Umbilical cord (tissue), 2 donors: ENCODE measurements at places on chromosomes 1 and 21. TPM values are rescaled to one million over a fixed set of nuclear protein-coding genes. Genes with fewer than 3 reads are reported as not detected.

TEDDM1 gene
- 4.6 TPM for total RNA-seq

PLA2G2C gene
- total RNA-seq, result 0.48 TPM

ZBTB8B gene
- 2.6 TPM for total RNA-seq

TAS1R1 gene
- not detected for total RNA-seq

ZNF683 gene
- 1.4 TPM for total RNA-seq

TARS2 gene
- total RNA-seq, result 17.8 TPM

GRCh38 chr1:185441605-185442004 is 124.6 kb upstream of the IVNS1ABP start:
- peak; percentile 68 for DNase-seq

DNA sequence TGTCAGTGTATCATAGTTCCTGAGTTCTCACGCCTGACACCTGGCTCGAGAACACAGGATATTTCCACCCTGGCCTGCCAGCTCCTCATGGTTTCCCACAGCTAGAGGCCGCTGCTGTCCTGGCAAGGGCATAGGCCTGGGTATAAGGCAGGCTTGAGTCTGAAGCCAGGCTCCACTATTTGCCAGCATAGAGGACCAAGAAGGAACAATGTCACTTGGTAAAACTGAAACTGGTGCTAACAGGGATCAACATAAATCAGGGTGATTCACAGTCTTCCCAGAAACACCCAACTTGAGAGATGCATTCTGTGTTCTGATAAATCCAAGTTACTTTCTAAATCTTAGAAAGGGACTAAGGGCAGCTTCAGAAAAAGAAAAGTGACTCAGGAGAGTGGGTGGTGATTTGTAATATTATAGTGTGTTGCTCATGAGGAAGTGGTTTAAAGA is 6.9 kb upstream of the S100A2 start:
- DNase-seq, result peak; percentile 84

- DNase-seq, result no peak
These were observed 65.3 kb downstream of the FASLG start for GRCh38 chr1:172724232-172724631.

- no peak for DNase-seq
These were observed 52.3 kb upstream of the DUSP10 start for GRCh38 chr1:221794079-221794670.

DNA sequence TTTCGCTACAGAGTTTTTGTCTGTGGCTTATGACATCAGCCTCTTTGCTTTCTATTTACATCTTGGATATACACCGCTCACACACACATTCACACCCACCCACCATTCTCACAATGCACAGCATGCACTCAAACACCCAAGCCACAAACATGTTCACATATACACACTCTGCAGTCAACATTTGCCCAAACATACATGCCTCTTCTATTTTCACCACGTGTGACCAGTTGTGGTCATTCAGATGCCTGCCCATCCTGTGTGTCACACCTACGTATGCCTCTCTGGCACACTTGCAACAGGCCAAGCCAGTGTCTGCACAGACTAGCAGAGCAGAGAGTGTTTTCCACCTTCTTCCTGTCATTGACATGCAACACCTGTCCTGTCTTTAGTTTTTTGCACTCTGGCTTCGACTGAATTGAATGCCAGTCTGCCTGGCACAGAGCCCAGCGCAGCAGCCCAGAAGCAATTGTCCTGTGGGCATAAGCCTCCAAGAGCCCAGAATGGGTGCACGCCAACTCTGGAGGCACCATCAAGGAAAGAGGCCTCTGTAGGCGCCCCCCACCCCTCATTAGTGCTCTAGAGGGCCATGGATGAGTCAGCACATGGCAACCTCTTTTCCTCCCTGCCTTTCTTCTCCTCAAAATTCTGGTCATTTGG is 37.7 kb upstream of the LRRN2 start:
- DNase-seq, result no peak

GRCh38 chr1:248818505-248819374 is 7.0 kb downstream of the SH3BP5L start:
- DNase-seq, result no peak

DNA sequence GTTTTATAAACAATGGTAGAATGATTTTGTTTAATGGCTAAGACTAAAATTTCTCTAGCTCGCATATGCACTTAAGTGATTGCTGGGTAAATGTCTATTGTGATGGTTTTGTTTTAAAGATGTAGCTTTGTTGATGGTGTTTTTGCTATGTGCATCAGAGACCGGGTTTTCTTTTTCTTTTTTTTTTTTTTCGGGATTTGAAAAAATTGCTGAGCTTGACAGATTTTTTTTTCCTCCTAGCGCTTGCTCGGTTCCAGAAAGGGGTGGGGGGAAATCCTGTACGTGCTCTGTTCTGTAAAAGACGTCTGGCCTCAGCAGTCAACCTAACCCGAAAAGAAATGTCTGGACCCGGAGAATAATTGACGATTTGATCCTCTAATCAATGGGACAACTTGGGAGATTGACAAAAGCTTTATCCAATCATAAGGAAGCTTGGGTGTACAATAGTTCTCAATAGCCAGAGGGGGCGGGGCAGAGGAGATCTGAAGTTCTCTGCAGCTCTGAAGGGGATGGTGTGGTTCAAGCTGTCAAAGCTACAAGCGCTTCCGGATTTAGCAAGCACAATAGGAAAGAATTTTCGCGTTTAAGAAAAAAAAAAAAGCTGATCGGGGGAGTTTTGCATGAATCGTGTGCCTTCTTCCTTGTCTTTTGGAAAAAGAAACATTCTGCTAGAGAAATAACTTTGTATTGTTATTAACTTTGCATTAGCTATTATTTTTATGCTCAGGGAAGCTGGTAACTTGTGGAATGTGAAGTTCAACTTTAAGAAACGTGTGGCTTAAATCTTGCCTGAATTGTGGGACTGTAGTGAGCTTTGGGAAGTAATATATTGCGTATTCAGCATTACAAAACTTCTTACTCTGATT is 4.5 kb upstream of the NFIA start:
- DNase-seq, result peak; percentile 100

DNA sequence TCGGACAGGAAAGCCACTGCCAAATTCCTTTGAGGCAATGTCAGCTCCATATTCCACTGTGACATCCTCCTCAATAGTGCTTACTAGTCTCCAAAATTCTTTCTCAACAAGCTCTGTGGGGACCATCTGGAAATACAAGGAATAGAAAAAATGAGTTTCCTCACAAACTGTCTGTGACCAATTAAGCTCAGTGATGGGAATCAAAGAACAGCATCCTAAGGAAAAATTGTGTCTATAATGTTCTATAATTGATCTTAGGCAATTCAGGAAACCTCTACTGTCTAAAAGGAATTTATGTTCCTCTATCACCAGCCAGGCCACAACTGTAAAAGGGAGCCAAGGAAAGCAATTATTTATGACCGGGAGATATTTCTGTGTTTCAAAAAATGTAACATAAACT is 46.1 kb upstream of the SYT2 start:
- DNase-seq, result no peak

- no peak for DNase-seq
These were observed 490 bp upstream of the FAM110D start for GRCh38 chr1:26158271-26158907.

DNA sequence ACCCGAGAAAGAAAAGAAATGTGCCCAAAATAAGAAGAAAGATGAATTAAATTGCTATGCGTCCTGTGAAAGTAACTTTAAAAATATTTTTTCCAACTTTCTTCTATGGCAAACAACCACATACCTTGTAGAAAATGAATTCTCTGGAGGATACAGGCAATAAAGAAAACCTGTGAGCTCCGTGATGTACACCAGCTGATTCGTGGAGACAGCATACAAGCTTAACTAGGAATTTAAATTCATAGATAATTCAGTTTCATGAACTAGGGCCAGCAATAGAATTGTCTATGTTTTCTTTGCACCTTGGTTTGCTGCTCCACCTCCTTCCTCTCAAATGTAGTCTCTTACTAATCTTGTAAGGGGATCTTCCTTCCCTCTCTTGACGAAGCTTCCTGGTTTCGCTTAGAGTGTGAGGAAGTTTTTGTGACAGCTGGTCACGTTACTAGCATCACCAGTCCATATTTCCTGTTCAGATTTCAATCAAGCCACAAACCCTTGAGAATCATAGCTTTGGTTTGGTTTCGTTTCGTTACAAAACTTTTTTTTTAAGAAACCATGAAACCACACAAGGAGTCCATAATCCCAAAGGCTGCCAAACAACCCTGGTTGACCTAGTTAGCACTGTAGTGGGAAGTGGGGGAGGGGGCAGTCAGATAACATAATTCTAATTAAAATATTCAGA is 35.8 kb downstream of the GREM2 start:
- DNase-seq, result no peak

DNA sequence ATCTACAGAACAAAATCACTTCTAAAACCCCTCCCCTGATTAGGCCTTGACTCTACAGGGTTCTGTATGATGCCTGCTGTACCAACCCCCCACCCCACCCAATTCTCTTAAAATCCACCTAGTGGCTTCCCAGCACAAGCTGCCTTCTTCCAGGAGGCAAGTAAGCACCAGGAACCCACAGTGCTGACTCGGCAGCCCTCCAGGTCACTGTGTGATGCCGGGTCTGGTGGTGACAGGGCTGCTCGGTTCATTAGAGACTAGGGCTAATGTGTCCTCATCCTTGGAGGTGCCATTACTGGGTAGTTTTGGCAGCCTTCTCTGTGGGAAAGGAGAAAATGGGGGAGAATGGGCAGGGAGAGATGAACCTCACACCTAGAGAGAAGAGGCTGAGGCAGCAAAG is 363.5 kb downstream of the PTPRU start:
- no peak for DNase-seq

GRCh38 chr1:35173491-35173890 is 19.5 kb downstream of the SFPQ start:
- no peak for DNase-seq

- peak; percentile 11 for DNase-seq
These were observed 69.0 kb downstream of the KCND3 start for GRCh38 chr1:111920221-111921024.

GRCh38 chr1:109927911-109928321 is 17.3 kb downstream of the CSF1 start:
- DNase-seq, result peak; percentile 69

- DNase-seq, result no peak
These were observed 83.4 kb downstream of the LRRN2 start for GRCh38 chr1:204602111-204602579.

DNA sequence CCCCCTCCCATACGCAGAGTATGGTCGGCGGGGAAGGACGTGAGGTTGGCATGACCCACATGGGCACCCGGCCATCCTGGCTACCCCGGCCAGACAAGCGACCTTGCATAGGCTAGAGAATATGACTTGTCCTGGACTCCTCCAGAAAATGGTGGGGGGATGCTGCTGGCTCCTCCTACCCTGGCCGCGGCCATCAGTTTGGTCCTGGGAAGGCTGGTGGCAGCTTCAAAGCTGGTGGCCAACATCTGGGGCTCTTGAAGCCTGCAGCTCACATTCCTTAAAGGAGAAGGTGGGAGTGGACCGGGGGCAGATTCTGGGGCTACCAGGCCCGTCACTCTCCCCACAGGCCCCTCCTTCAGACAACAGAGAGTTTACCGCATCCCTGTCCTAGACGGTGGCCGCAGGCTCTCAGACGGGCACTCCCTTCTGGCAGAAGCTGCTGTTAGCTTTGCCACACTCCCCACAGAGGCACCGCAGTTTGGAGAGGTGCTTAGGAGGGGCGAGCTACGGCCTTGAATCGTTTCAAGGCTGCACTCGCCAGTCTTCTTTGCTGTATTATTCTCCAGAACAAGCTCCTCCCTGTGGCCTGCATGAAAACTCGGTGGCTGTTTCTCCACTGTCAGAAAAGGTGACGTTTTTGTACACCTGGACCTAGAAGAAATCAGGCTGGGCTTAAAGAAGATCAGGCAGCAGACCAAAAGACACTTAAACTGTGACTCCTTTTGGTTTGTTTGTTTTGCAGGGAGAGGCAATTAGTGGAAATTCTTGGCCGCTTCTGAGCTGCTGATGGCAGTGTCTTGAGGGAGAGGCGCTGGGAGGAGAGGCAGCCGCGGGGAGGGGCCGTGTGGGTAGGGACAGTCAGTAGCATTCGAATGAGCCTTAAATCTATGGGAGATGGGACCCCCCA is 68.0 kb downstream of the RUNX3 start:
- no peak for DNase-seq

- DNase-seq, result no peak
These were observed 27.1 kb downstream of the LGR6 start for GRCh38 chr1:202220733-202221132.

DNA sequence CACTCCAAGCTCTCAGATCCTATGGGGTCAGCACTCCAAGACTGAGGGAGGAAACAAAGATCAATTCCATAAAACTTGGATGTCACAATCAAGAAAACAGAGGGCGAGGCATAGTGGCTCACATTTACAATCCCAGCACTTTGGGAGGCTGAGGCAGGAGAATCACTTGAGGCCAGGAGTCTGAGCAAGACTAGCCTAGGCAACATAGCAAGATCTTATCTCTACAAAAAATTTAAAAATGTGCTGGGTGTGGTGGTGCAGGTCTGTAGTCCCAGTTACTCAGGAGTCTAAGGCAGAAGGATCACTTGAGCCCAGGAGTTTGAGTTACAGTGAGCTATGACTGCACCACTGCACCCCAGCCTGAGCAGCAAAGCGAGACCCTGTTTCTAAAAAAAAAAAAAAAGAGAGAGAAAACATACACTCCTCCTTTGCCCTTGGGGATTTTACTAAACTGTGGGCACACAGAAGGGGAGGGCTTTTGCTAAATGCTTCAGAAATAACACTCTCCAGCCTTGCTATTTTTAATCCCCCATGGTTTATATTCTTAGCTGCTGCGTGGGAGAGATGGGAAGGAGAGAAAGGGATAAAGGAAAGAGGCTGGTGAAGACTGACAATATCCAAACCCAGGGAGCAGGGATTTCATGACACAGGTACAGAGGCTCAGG is 18.1 kb downstream of the ARHGEF2 start:
- DNase-seq, result no peak

- no peak for DNase-seq
These were observed 49.4 kb downstream of the CAPZB start for GRCh38 chr1:19435851-19436455.

DNA sequence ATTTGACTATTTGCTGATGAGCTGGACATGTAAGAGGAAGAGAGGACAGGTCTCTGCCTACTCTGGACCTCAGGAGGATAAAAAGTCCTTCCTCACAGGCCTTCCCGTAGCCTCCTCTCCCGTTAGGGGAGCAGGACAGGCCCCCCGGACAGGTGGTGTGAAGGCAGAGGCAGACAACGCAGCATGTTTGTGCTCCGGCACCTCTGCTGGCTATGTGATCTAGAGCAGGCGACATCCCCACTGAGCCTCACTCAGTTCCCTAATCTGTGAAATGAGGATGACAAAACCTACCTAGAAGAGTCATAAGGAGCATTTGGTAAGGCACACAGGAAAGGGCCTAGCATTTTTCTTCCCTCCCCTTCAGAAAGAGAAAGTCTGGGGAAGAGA is 34.8 kb downstream of the KIAA1614 start:
- DNase-seq, result no peak

DNA sequence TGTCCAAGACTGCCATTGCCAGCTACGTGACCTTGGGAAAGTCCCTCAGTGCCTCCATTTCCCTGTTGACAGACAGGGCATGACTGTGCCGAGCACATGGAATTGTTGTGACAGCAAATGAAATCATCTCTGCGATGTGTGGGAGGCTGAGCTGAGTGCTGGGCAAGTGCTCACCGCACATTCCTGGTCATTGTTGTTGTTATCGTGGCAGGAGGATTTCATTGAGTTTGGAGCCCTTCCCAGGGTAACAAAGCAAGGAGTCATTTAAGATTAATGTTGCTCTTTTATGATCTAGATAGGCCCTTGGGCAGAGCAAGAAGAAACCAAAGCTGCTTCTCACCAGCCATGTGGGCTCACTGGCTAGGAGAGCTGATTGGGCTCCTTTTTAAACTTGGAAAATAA is 39.6 kb upstream of the ITPKB start:
- DNase-seq, result no peak
